CD4-positive, alpha-beta T cell treated with Interleukin-4 for 4 hours (primary cell): ENCODE measurements at places on chromosomes 3 and 15.

GRCh38 chr3:53670721-53671120, 175.5 kb downstream of the CHDH start:
- no peak for DNase-seq

DNA sequence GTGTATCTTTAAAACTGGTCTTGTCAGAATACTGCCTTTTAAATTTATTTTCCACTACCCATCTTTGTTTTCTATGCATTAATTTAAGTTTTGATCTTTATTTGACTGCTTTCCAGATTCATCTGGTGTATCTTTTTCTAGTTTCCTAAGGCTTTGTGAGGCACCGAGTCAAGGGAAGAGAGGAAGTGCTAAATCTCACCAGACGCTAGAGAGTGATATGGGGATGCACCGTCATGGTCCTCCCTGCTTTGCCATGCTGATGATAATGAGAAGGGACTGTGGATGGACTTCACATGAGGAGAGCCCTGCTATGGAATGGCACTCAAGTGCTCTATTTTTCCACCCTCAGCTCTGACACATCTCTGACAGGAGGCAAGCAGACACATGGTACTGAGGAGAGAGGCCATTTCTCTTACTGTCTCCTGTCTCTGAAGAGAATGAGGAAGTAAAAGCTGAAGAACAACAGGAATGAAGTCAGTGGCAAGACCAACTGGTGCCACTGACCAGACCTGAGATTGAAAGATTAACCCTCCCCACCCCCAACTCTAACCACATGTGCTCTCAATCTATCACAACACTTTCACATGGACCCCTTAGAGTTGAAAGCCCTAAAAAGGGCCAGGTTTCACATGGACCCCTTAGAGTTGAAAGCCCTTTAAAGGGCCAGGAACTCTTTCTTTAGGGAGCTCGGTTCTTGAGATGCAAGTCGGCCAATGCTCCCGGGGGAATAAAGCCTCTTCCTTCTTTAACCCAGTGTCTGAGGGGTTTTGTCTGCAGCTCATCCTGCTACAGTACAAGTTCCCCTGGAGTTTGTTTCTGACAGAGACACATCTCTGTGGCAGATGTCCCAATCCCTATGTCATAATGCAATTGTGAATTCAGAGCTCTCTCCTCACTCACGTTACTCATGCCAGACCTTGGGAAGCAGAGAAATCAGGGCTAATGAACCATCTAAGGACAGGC, at the start of gene IQCF2:
Gene IQCF2, plus strand, starts transcription at position 913 of the 963 bp plus-strand sequence. CDS start 52 bp downstream, outside the sequence.
- no peak for DNase-seq

DNA sequence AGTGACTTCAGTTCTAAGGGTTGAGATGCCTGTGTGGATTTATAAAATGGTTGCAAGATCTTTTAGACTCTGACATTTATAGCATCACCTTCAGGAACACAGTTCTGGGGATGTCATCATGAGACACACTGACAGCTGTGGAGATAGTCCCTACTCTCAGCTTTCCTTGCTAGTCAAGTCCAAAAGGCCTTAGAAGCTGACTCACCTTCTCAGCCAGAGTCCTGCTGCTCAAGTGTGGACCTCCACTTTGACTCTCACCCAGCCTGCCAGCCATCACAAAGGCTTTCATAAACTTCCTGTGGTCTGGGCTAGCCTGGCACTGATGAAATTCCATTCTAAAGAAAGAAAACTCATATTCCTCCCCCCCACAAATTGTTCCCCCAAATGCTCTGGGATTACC, 44.8 kb downstream of the TMEM39A start:
- no peak for DNase-seq

GRCh38 chr3:168705412-168705811, 609.7 kb upstream of the GOLIM4 start:
- no peak for DNase-seq

- DNase-seq: no peak
Observed at GRCh38 chr15:68818769-68819494, 1.8 kb downstream of the ANP32A start.

GRCh38 chr15:45331972-45332371, 46.4 kb downstream of the GATM start:
- no peak for DNase-seq

GRCh38 chr3:8529181-8529637, 27.6 kb downstream of the LMCD1 start:
- DNase-seq: no peak

DNA sequence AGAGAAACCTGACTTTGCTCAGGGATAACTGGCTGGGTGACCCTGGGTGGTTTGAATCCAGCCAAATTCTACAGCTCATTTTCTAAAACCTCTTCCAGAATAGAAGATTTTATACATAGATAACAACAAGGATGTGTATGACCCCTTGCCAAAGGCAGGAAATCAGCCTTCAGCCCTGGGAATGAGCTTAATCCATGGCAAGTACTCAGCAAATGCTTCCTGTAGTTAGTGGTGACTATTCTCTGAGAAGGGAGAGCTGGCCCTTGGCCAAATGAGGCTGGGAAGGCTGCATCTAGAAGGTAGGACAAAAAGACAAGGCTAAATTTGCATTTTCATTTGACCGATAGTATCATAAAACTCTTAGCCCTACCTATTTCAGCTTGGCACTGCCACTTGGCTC, 4.6 kb upstream of the HACD3 start:
- DNase-seq: no peak

DNA sequence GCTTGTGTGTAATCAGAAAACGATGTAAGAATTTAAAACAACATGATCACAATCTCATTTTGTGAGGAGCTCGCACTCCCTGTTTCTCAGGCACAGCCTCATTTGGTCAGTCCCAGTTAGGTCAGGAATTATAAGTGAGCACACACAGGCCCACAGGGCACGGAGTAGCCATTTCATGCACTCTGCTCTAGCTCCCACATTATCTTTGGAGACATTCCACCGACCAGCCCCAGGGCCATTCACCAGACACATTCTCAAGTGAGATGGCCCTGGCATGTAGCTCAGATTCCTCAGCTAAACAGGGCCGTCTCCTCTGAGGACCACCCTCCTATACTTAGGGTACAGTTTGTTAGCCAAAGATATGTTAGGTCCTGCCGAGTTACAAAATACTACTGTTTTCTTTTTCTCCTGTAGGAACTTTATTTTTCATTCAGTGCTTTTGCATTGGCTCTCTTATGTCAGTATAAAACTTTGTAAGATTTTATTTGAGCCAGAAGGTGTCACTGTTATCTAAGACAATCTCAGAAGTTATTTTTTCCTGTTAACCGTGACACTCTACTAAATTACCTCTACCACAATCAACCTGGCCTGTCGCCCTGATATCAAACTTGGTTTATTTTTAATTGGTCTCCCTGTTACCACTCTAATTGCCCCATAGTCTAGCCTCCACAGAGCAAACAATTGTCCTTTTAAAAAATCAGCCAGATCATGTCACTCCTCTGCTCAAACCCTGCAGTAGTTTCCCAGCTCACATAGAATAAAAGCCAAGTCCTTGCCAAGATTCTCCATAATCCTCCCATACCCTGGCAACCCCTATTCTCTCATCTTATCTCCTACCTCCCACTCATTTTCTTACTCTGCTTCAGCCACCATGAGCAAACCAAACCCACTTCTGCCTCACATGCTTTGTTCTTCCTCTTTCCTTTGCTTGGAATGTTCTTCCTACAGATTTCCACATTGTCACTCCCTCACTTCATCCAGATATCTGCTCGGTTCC, 105.7 kb downstream of the PPP2R3A start:
- peak; percentile 10 for DNase-seq

- peak; percentile 14 for DNase-seq
Observed at GRCh38 chr15:80695099-80695910, at the start of gene ABHD17C. ABHD17C (plus strand) TSS chr15:80695310; CDS start chr15:80695430, 120 bp downstream.

- DNase-seq: no peak
Observed at GRCh38 chr3:192916371-192917027, 1.2 kb downstream of the MB21D2 start.

DNA sequence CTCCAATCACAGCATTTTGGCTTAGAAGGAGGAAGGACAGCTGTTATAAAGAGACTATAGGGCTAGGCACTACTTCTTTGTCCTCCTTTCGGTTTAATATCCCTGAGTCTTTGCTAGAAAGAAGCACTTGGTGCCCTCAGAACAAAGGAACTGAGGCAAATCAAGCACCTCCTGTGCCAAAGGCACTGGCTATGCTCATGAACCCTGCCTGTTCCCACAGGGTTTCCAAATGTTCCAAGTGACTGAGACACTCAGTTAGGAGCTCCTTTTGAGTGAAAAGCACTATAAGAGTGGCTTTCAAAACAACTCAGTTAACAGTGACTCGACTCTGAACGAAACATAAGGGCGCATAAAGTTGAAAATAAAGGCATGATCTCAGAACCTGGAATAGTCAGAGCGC, 25.0 kb downstream of the TBC1D2B start:
- DNase-seq: no peak

GRCh38 chr3:189685291-189685690, 54.1 kb downstream of the TP63 start:
- no peak for DNase-seq

GRCh38 chr3:46642971-46643370, 30.6 kb downstream of the FAM240A start:
- DNase-seq: no peak

DNA sequence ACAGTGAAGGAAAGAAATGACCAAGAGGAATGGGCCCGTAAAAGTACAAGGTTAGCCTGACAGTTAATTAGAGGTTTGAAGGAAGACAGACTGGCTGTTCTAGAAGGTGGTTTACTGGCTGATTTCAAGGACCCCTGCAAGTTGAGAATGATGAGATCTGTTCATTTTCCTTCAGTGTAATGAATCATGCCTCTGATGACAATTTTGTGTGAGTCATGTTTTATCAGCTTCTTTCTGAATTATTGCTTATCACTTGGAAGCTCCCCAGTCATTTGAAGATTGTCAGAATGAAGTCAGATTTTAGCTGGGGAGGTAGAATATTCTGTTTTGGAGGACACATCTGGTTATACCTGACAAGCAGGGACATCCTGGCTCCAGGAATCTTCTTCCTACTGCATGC, 50.6 kb downstream of the DRD3 start:
- DNase-seq: no peak

GRCh38 chr3:70360979-70361760, 48.7 kb upstream of the MDFIC2 start:
- DNase-seq: no peak

- DNase-seq: no peak
Observed at GRCh38 chr3:15495461-15496340, 25.8 kb downstream of the COLQ start.

- DNase-seq: no peak
Observed at GRCh38 chr3:39671116-39671515, 138.3 kb upstream of the MYRIP start.

GRCh38 chr3:11721479-11721878, 77.8 kb upstream of the VGLL4 start:
- DNase-seq: no peak

DNA sequence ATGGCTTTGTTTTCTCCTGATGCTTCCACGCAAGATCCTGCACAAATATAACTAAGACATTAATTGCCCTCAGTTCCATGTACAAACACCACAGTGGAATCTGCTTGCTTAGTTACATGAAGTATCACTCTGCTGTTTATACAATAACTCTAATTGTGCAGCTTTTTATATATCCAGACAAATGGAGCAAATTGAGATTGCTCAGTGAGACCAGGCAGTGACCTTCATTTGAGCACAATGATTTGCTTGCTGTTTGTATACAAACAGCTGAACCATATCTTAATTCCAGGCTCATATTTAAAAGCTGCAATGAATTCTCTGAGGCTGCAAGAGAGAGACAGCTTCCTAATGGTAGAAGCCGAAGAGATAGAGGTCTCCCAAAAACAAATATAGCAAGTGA, 243.7 kb downstream of the CADPS start:
- no peak for DNase-seq

DNA sequence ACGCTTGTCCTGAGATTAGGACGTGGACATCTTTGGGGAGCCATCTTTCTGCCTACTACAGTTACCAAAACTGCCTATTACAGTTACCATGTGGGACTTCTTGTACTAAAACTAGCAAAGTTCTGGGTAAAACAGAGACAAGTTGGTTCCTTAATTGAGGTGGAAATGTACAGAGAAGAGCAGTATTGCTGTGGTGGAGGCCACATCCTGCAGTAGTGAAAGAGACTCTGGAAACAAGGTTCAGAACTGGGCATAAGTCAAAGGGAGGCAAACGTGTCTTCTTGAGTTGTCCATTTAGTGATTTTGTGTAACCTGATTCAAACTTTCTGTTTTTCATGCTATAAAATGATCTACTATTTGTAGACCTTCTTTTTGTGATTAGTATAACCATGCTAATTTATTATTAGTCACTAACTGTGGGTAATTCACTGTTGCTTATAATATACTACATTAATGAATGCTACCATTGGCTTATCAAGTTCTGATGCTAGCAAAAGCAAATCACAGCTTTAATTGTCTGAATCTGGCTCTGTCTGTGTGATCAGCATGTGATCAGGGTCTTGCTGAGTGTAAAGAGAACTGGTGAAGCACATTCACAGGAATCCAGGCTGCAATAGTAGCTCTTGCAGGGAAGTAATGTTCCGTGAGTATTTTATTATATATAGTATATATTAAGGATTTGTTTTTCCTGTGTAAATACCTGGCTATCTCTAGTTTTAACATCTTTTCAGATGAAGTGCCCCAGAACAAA, 207.9 kb upstream of the GAP43 start:
- DNase-seq: no peak

GRCh38 chr3:124859025-124859424, 28.1 kb downstream of the ITGB5 start:
- DNase-seq: no peak

DNA sequence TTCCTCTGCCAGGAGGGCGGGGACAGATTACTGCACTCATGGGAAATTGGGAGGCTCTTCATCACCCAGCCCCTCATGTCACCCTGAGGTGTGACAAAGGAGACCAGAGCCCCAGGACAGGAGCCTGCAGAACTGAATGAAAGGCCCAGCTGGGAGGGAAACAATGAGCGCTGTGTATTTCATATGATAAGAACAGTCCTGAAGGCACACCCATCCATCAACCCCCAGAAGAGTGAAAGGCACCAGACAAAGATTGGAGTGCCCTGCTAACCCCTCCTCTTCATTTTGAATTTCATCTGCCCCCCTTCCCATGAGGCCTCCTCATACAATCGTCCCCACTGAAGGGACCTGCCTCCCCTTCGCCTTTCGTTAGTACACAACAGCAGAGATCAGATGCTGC, 160.0 kb upstream of the PRICKLE2 start:
- DNase-seq: no peak

DNA sequence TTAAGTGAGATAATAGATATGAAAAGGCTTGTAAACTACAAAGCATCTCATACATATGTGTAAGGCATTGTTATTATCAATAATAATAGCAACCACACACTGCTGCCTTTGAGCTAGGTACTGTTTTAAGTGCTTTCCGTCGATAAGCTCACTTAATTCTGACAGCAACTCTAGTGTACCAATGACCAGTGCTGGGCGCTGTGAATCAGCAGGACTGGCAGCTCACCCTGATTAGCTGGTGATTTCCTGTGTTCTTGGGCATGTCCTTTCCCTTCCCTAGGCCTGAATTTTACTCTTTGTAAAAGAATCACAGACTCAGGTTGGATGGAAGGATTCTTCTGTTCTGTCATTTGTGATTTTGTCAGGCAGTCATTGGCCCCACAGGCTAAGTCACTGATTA, 215.6 kb downstream of the LPP start:
- DNase-seq: no peak

DNA sequence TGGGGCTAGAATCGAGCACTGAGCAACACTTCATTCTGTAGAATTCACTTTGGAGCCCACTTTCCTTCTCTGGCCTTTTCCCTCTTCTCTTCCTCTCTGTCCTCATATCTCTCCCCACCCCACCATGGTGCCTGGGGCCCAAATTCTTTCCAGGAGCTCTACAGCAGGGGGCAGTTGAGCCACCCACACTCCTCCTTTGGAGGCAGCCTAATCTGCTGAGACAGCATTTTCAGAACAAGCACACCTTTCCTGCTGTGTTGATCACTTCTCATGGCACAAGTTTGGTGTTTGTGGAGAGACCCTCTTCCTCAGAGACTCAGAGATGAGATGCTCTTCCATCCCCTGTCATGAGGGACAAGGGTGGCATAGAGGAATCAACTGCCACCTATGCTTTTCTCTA, 52.0 kb upstream of the PRR23C start:
- no peak for DNase-seq
